ENCODE measurements at places on chromosomes 2 and 18. TPM values are rescaled to one million over a fixed set of nuclear protein-coding genes. Genes with fewer than 3 reads are reported as not detected.

The PSD4 gene
- 3.0 TPM for total RNA-seq

The CNRIP1 gene
- total RNA-seq: 48.1 TPM

The SERPINB12 gene
- not detected for total RNA-seq

DNA sequence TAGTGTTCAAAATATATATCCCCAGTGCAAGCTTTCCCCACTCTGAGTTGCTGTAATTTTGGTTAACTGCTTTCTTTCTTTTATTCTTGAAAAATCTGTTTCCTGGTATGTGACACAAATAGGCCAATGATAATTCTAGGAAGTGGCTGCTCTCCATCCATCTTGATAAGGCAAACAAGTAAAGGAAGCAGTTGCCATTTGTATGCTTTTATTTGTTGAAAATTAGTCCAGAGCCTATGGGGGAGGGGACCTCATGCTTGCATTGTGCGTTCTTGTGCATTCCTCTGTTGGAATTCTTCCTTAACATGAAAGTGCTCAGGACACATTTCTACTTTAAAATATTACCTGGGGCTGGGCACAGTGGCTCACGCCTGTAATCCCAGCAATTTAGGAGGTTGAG lies 111.2 kb upstream of the FSHR start:
- ATAC-seq: no peak

DNA sequence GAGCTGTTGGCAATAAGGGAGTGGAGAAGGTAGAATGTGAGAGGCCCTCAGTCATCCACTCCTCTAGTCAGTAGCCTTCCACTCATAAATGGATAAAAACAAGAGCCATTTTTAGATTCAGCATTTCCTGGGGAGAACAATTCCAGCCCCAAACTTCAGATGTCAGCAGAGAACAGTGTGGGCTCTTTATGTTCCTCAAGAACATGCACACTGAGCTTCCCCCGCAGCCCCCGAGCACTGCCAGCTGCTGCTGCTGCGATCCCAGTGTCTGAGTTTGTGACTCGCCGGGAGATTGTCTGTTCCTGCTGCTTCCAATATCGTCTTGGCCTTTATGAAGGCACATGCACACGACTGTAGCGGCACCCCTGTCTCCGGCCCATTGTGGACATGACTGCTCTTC lies 143.7 kb upstream of the CTNNA2 start:
- no peak for ATAC-seq

The UCN gene
- 5.0 TPM for total RNA-seq

GRCh38 chr18:11502368-11502767 lies 107.0 kb upstream of the SLC35G4 start:
- ATAC-seq: no peak

DNA sequence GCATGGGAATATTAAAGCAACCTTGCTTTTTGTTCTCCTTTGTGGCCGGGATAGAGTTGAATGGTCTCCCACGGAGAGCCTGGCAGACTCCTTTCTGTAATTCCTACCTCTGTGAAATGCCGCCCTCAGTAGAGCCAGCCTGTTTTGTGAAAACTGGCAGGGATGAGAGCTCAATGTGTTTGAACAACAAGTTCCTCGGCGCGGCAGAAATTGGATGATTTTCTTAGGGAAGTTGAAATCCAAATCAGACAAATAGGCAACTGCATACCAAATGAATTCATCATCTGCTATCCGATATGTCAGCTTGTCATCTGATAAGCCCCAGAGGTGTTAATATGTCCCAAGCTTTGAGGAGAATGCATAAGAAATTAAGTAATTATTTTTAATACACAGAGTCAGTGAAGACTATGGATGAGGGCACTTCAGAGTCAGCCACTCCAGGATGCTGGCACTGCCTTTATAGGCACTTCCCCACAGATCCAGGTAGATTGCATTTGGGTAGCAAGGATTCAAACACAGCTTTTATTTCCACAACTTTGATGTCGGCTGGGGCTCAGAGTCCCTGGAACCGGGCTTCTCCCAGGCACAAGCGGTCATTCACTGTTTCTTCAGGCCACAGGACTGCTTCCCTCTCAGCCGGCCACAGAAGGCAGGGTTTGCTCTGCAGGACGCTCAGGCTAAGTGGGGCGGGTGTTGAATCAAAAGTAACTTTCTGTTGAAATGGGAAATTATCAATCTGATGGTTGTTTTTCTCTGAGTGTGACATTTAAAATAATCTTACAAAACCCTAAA lies 82.8 kb upstream of the REV1 start:
- ATAC-seq: no peak

The CCDC178 gene
- not detected for total RNA-seq

The SMYD1 gene
- total RNA-seq: 37.0 TPM

The SYT4 gene
- total RNA-seq: 0.16 TPM

DNA sequence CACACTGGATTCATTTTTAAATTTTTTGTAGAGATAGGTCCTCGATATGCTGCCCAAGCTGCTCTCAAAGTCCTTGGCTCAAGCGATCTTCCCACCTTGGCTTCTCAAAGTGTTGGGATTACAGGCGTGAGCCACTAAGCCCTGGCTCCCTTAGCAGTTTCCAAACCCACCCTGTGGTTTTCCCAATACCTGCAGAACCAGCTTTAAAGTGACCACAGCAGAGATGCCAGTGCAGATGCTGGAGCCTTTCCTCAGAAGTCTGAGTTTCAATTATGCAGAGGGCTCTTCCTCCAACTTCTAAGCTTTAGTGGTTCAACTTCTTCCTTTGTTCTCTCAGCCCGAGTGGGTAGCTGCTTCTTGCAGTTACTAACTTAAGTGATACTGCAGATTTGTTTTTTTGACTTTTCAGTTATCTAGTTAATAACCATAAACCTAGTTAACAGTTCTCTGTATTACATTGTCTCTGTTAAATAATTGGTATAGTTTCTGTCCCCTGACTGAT lies 8.1 kb upstream of the HAAO start:
- no peak for ATAC-seq

The LPIN1 gene
- total RNA-seq: 70.1 TPM
